Muscle of arm (tissue), 14 donors: ENCODE measurements at places on chromosomes 1 and 21.

DNA sequence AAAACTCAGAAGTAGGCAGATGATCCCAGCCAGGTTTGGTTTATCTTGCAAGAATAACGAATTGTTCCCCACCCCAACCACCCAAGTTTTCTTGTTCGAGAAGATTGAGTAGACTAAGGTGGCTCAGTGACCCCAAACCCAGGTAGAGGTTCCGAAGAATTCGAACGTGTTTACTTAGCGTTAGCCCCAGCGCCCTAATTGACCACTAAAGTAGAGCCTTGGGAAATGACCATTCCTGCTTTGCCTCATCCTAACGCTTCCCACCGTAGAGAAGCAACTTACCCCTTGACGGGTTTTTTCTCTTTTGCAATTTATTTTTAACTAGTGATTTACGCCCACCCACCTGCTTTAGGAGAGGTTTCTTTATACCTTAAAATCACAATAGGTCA lies 870 bp downstream of the FBXO28 start:
- no peak for DNase-seq

DNA sequence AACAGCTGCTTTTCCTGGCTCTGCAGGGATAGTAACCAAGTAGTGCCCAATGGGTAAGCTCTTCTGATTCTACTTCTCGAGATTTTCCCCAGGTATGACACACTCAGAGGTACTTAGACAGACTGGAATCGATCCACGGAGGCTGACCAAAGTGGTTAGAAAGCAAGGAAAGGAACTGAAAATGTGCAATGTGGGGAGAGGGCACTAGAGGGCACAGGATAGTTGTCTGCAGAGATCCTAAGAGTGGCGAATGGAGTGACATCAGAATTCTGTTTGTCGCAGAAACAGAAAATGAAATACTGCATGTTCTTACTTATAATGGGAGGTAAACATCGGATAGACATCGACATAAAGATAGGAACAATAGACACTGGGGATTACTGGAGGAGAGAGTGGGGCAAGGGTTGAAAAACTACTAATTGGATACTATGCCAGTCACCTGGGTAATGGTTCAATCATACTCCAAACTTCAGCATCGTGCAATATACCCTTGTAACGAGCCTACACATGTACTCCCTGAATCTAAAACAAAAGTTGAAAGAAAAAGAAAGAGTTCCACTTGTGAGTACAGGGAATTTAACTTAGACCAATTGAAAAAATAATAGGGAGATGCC lies 23.3 kb downstream of the CYP2J2 start:
- DNase-seq: no peak

- DNase-seq: no peak
Measured at GRCh38 chr1:221809091-221810029, 67.5 kb upstream of the DUSP10 start.

- DNase-seq: no peak
Measured at GRCh38 chr1:117679868-117680267, 74.0 kb downstream of the TENT5C start.

GRCh38 chr1:178684542-178685000 lies 40.5 kb upstream of the RALGPS2 start:
- DNase-seq: no peak

- DNase-seq: no peak
Measured at GRCh38 chr1:209356976-209357377, 226.5 kb upstream of the CAMK1G start.

DNA sequence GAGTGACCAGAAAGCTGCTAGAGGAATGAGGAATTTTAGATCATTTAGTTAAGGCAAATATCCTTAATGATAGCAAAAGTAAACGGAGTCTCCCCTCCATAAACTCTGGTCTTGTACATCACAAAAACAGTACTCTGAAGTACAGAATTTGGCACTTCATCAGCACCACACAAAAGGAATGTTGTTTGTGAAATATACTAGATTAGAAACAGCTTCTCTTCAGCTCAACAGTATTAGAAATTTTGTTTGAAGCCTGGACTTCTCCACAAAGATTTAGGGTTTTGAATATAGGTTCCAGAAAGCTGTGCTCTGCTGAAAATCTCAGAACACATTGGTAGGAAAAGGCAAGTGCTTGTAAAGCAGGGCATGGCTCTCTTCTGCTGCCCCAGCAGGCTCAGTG lies 135.1 kb upstream of the PTGFR start:
- no peak for DNase-seq

DNA sequence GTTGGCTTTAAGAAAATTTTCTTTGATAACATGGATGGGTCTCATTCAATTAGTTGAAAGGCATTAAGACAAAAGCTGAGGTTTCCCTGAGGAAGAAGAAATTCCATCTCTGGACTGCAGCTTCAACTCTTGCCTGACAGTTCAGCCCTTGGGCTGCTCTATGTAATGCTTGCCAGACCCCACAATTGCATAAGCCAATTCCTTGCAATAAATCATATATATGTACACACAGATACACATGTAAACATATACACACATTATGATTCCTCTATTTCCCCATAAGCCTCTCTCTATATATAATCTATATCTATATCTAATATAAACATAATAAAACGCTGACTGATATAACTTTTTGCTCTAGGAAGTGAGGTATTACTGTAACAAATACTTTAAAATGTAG lies 301.5 kb upstream of the PRMT6 start:
- no peak for DNase-seq

- no peak for DNase-seq
Measured at GRCh38 chr1:203473781-203474305, 1.8 kb upstream of the PRELP start.

DNA sequence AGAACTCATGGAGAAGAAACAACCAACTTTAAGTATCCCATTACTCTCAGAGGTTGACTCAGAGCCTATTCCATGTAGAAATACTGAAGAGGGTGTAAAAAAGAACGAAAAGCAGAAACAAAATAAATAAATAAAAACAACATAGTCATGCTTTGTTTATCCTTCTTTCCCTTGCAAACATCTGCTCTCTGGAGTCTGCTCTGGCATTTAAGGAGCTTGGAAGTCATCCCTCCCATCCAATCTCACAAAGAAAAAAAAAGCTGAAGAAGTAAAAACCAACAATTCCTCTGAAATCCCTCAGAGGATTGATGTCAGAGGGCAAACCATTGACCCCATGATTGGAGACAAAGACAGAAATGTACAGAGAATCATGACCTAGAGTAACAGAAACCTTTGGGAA lies 302.6 kb upstream of the GREM2 start:
- DNase-seq: no peak

DNA sequence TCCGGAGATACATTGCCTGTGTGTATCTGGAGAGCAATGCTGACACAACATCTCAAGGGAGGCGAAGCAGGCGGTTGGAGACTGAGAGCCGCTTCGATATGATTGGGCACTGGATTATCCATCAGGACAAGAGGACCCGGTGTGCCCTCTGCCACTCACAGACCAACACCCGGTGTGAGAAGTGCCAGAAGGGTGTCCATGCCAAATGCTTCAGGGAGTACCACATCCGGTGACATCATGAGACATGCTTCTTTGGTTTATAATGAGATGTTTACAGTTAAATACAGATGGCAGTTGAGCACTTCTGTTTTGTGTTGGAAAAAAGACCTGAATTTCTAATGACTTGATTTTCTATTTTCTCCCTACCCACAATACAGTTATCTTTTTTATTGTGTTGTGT lies 12.1 kb downstream of the PGBD2 start:
- no peak for DNase-seq

DNA sequence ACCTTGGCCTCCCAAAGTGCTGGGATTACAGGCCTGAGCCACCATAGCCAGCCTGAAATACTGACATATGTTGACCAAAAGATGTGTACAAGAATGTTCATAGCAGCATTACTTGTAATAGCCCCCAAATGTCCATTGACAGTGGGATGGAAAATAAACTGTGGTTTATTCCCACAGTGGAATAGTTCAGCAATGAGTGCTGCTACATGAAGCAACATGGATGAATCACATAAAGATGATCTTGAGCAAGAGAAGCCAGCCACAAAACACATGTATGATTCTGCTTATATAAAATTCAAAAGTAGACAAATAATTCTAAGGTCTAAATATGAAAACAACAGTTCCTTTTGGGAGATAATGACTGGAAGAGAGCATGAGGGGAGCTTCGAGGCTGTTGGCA lies 9.1 kb upstream of the CREG1 start:
- no peak for DNase-seq

- no peak for DNase-seq
Measured at GRCh38 chr1:223020770-223021169, 122.3 kb downstream of the TLR5 start.

DNA sequence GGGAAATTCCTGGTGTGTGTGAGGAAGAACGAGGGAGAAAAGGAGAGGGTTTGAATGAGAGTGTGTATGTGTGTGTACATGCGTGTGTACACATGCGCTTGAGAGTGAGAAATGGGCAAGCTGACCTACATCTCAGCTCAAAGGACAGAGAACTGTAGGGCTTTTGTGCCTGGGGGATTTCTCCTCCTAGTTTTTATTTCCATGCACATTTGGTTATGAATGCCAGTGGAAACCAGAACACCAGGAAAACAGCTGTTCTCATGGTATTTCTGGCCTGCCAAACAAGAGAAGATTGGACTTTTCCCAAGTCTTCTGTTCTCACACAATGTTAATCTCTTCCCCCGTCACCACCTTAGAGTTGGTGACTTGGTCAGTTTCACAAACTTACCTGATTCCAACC lies 45.2 kb downstream of the SLC44A3 start:
- peak; percentile 52 for DNase-seq

DNA sequence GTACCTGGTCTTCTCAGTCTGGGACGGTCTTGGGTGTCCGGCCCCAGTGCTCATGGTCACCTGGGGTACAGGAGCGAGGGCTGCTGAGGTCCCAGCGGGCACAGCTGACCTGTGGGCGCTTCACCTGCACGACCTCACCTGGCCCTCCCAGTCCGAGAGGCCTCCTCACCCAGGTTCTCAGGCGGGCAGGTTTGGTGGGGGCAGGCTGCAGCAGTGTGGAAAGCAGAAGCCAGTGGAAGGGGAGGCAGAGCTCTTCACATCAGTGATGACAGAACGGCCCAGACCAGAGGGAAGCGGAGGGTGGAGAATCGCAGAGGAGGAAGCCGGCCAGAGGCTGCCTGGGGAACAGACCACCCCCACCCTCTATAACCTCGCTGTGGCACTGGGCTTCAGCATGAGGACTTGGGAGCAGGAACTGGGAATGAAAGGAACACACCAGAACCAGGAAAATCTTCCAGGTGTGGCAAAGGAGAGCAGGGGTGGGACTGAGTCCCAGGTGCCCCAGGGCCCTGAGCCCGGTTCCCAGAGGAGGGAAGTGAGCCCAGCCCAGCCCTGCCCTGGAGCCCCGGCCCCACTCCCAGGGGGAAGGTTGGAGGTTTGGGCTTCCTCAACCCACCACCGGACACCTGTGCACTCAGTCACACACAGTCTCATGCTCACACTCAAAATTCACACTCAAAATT lies 265.2 kb upstream of the VAMP3 start:
- DNase-seq: no peak

GRCh38 chr21:21039624-21040170 lies 41.5 kb downstream of the NCAM2 start:
- DNase-seq: no peak

DNA sequence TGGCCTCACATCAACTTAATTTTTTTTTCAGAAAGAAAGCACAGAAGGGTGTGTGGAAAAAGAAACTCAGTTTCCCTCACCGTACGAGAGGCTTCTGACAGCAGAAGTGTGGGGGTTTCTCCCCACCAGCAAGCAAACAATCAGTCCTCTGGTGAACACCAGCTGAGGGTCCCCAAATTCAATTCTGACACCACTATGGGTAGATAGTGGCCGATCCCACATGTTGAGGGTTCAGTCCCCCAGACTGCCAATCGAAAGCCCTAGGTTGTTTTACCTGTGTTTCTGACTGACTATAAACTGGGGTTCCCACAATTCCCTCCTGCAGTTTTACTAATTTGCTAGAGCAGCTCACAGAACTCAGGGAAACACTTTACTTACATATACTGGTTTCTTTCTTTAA lies 2.1 kb downstream of the IFI6 start:
- no peak for DNase-seq

GRCh38 chr1:205230982-205231381 lies 3.2 kb downstream of the TMCC2 start:
- no peak for DNase-seq

DNA sequence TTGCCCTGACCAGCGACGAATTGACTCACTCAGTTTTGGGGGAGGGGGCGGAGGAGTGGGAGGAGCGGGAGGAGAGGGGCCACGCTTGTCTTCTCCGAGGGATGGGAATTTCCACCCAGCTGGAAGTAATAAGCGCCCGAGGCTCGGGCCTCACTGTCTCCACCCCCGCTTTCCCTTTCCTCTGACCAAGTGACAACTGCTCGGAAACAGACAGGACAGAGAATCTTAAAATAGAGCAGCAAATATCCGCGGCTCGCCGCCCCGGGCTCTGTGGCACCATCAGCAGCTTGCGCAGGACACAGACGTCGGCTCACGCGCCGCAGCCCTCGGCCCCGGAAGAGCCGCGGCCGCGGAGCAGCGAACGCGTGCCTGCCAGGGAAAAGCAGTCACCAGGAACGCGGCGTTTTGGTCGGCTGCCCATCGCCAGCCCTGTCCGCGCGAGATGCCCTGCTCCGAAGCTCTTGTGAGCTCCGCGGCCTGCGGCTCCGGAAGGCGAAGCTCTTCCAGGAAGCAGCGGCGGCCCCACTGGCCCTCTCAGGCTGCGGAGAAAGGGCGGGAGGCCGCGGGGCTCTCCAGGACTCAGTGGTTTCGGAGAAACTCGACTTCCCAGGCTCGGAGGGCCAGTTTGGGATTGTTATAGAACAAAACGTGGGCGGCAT lies 10.7 kb upstream of the RGS16 start:
- peak; percentile 95 for DNase-seq

GRCh38 chr1:198253668-198254067 lies 96.9 kb downstream of the NEK7 start:
- DNase-seq: no peak

GRCh38 chr1:82565146-82565545 lies 764.4 kb downstream of the ADGRL2 start:
- DNase-seq: no peak

- DNase-seq: no peak
Measured at GRCh38 chr1:174953285-174954072, 46.3 kb upstream of the CACYBP start.

GRCh38 chr1:175195281-175195680 lies 2.7 kb upstream of the KIAA0040 start:
- DNase-seq: no peak

DNA sequence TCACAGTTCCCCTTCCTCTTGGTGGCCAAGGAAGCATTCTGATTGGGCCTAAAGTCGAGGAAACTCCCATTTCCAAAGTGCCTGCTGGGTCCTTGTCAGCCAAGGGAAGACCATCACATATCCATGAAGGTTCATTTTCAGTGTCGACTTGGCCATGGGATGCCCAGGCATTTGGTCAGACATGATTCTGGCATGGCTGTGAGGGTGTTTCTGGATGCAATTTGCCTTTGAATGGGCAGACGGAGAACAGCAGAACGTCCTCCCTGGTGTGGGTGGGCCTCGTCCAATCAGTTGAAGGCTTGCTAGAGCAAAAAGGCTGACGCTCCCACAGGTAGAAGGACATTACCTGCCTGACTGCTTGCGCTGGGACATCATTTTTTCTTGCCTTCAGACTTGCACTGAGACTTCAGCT lies 48.3 kb upstream of the LBR start:
- no peak for DNase-seq

DNA sequence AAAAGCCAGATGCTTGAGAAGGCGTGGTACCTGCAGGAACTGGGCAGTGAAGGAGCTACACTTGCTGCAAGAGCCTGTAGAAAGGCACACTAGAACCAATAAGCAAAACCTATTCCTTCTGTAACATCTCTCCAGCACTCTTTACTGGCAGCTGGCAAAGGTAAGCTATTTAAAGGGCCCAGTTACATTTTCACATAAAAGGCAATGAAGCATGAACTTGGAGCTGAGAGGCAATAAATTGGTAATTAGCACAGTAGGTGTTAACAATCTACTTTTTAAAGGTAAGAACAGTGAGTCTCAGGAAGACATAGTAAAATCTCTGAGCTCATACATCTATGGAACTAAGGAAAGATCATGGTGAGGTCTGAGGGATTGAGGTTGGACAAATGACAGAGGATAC lies 167.1 kb upstream of the OLFM3 start:
- DNase-seq: no peak
